Stimulated activated CD4-positive, alpha-beta T cell treated with anti-CD3 and anti-CD28 coated beads, Interleukin-2, amount 100 ng/mL, for 4 hours (primary cell): ENCODE measurements at places on chromosomes 7 and 10.

DNA sequence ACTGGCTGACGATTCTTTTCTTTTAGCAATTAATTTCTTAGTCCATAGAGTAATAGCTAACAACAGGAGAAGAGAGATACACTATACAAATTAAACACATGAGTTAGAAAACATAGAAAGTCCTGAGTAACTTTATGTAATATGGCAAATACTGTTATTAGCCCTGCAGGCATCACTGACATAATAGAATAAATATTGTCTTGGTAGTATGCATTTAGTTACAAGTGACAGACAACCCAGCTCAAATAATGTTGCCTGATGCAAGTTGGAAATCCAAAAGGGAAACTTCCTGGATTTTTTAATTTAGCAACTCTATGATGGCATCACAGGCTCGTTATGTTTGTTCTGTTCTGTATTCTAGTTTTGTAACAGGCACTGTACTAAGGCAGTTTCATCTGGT is 95.1 kb downstream of the DKK1 start:
- no peak for DNase-seq

- DNase-seq = no peak
Measured at GRCh38 chr7:70660819-70661191, 471.1 kb upstream of the GALNT17 start.

- no peak for DNase-seq
Measured at GRCh38 chr10:69335063-69335587, 56.8 kb downstream of the HK1 start.

DNA sequence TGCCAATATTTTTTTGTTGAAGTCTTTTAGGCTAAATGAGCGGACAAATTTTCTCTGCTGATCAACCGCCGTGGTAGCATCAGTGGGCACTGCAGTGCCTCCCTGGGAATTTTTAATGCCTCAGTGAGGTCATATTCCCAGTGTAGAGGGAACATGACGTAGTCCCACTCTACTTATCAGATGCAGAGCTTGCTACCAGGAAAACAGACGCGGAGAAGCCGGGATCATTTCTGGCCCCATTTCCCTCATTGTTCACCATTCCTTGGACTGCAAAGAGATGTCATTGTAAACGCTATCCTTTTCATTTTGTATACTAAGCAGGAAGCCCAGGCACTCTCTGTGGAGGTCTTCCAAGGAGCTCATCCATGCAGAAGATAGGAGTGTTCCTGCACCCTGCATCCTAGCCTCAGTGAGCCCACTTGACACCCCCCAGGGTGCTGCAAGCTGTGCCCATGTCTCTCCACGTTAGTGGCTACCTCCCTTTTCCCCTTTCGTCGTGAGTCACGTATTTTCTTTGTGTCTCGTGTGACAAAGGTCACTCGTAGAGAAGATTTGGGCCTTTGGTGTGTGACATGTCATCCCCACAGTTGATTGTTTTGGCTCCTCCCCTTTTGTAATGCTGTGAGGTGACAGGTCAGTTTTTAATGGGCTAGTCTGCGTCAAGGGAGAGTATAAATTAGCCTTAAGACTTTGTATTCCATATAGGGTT is 145.5 kb downstream of the TCF7L2 start:
- no peak for DNase-seq

- DNase-seq = no peak
Measured at GRCh38 chr7:87113077-87113476, 39.2 kb upstream of the DMTF1 start.

GRCh38 chr10:60650378-60650800 is 127.9 kb upstream of the CDK1 start:
- no peak for DNase-seq
